Right renal cortex interstitium (tissue), 3 donors: ENCODE measurements at places on chromosomes 6 and 20. TPM values are rescaled to one million over a fixed set of nuclear protein-coding genes. Genes with fewer than 3 reads are reported as not detected.

GRCh38 chr20:45049438-45049837, 51.5 kb downstream of the KCNS1 start:
- no peak for DNase-seq

GRCh38 chr20:57988422-57988821, 240.0 kb downstream of the ANKRD60 start:
- DNase-seq: no peak

DNA sequence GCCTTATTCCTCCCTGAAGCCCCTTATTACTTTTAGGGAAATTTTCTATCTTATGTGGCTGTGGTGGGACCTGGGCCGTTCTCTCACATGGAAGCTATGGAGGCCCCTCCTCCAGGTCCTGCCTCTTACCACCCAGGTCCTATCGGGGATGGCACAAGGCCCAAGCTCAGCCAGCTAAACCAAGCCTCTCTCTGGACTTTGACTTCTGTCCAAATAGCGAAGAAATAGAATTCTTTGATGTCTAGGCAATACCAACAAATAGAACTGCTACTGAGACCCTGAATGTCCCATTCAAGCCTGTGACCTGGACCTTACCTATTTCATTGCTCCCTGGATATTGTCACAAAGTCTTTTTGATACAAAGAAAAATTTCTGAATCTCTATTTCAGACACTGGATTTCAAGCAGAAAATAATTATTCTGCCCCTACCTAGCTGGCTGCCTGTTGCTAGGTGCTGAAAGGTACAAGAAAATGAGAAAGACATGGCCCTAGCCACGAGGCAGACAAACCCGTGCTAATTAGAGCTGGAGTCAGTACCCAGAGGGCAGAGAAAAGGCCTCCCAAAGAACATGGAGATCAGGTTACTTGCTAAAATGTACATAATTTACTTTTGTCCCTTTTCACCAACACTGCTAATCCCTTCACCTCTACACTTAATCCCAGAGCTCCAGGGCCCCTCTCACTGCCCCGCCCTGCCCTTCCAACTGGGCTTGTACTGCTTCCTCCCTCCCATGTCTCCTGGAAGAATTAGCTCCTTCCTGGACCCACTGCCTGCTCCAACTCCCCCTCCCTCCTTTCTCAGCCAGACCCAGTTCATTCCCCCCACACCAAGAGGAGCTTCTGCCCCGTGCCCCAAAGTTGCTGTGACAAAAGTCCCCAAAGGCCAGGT, 15.5 kb upstream of the NNAT start:
- DNase-seq: no peak

DNA sequence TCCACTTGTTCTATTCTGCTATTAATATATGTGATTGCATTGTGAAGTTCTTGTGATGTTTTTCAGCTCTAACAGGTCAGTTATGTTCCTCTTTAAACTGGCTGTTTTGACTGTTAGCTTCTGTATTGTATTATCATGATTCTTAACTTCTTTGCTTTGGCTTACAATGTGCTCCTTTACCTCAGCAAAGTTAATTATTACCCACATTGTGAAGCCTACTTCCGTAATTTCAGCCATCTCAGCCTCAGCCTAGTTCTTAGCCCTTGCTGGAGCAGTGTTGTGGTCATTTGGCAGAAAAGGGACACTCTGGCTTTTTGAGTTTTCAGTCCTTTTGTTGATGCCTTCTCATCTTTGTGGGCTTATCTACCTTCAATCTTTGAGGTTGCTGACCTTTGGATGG, 440.2 kb downstream of the TBC1D32 start:
- DNase-seq: no peak

DNA sequence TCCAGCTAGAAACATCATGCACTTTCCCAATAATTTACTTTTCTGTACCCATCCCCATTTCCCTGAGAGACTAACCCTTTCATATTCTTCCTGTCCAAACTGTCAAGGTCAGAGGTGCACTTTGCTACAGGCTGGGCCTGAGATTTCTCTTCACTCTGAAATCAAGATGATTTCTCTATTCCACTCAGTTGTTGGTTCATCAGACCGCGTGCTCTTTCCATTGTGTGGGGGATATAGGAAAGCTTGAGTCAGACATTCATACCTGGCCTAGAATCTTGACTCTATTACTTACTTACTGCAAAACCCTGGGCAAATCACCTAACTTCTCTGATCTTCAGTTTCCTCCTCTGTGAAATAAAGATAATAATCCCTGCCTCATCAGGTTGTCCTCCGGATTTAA, 4.7 kb upstream of the ZDHHC14 start:
- no peak for DNase-seq

Gene SLC12A5
- 1.0 TPM for polyA plus RNA-seq

Gene FAM209A
- polyA plus RNA-seq: 0.71 TPM
